ENCODE measurements at places on chromosomes 13 and 19. TPM values are rescaled to one million over a fixed set of nuclear protein-coding genes. Genes with fewer than 3 reads are reported as not detected.

ADGRE3 gene
- total RNA-seq = not detected

HSPB6 gene
- total RNA-seq = 0.43 TPM

TMEM59L gene
- 0.85 TPM for total RNA-seq

PCDH17 gene
- total RNA-seq = not detected

KLF12 gene
- total RNA-seq = 8.0 TPM

CXCL17 gene
- 1.2 TPM for total RNA-seq

GIPC3 gene
- not detected for total RNA-seq

C19orf47 gene
- 5.3 TPM for total RNA-seq

EDNRB gene
- under 0.01 TPM for total RNA-seq

FAM216B gene
- total RNA-seq = not detected

KLK12 gene
- total RNA-seq = not detected

EHD2 gene
- 88.2 TPM for total RNA-seq

CEACAM4 gene
- total RNA-seq = not detected

SRRM5 gene
- total RNA-seq = not detected

PLPP2 gene
- total RNA-seq = 120 TPM

CGB5 gene
- total RNA-seq = 0.24 TPM

PAK4 gene
- total RNA-seq = 9.2 TPM

Data from tracheal epithelial cell (primary cell).